ENCODE measurements at places on chromosomes 12 and 14. TPM values are rescaled to one million over a fixed set of nuclear protein-coding genes. Genes with fewer than 3 reads are reported as not detected.

Gene KRT6C
- not detected for total RNA-seq

Gene KRT6B
- not detected for total RNA-seq

DNA sequence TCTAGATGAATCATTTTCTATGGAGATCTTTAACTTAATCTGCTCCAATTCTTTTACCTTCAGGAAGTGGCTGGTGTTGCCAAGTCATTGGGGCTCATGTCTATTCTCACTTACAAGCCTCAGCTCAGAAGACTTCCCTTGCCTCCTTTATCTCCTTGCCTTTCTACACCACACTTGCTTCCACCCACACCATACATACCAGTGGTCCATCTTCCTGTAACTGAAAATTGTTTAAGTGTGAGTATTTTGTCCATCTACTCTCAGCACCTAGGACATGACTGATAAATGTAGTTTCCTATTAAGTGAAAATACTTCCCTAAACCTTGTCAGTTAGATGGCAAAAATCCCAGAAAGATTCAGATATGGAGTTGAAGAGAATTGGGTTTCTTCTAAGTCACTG is 199.7 kb upstream of the CPNE8 start:
- DNase-seq, result no peak

DNA sequence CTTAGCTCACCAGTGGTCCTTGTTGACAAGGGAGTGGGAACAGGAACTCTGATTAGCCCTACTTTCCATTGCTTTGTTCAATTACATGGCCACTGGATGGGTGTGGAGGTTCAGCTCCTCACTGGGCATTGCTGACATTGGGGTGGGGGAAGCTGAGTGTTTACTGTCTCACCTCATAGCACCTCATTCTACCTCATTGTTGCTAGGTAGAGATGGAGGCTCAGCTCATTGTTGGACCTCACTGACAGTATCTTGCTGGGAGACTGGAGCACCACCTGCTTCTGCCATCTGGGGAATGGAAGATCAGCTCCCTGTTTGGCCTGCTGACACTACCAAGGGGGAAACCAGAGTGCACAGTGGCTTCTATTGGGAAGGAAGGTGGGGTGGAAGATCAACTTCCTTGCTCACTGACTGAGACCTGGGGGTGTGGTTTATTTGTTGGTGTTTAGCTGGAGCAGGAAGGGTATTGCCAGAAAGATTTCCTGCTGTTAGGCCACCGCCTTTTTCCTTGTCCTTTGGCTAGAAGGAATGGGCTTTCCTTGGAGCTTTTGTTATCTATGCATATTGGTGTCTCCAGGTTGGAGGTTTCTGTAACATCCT is 1.3 kb upstream of the OR4E2 start:
- DNase-seq, result no peak

Gene CLEC4C
- total RNA-seq, result not detected

Gene HOXC6
- not detected for total RNA-seq

DNA sequence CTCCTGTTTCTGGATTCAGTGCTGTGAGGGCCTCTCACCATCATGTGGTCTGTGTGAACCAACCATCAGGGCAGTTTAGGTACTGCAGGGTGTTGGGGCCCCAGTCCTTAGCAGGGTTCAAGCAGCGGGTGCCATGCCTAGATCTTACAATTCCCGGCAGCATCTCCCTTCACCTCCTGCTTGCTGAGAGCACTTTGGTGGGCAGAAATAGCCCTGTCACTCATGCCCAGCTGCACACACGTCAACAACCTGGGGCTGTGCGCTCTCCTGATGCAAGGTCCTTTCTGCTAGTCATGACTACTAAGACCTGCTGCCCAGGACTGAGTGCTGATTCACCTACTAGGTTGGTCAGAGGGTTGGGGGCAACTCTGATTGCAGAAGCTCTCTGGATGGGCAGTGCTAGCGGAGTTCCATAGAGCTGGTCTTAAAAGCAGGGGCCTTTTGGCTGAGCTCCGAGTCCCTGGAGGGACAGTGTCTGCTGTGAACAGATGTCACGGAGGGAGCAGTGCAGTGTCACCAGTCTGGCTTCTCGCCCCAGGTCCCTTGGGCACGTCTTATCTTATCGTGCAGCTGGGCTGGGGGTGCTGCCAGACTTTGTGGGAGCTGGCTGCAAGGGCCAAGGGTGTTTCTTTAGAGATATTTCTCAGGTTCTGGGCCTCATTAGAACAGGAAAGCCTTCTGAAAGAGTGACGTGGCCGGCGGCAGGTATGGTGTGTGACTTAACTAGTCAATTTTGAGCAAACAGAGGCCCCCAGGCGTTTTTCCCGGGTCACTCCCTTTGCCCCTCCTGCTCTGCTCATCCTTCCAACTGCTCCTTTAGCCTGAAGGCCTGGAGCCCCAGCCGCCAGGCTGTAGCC is 71.8 kb downstream of the NINJ2 start:
- no peak for DNase-seq

DNA sequence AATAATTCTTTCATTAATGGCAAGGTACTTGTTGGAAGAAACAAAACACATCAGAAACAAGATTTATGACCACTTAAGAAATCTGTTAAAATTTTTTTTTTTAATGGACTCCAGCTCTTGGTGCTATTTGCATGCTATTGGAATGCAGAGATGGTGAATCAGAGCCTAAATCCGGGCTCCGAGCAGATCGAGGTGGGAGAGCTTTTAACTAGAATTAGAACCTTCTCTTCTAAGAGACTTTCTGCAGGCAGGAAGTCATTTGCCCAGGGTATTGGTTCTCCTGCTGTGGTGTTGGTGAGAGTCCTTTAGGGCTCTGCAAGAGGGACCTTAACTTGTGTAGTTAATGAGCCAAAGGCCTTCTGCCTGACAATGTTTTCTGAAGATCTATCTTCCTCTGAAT is 419.4 kb downstream of the SNAPC1 start:
- no peak for DNase-seq
